ENCODE measurements at places on chromosomes 5 and 9.
A peak's percentile ranks its signal among the peaks of the same experiment; 100 is the strongest.

DNA sequence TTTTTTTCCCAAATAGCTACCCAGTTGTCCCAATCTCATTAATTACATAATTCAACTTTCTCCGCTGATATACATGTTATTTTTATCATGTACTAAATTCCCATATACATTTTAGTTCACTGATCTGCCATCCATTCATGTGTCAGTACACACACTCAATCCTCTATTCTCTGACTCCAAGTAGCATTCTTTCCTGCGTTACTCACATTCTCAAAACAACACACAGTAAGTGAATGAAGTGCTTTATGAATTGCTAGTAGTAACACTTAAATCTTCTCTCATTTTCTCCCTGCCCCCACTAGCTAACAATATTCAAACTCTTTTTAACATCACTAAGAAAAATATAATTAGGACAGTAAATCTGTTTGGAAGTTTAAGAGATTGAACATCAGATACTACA, 8.9 kb downstream of the ZNF366 start:
- DNase-seq, result no peak

DNA sequence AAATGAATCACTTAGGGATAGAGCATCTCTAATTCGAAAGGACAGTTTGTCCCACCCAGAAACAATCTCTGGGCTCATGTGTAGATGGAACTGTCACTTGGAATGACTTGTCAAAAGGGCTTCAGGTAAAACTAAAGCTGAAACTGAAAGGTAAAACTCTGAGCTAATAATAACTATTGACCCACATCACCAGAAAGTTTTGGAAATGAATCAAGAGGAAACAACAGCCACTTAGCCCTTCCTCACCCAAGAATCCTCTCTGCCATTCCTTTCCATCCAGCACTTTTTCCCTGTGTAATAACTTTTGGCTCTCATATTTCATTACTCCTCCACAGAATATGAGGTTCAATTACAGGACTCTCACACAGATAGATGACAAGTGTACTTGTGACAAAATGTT, 14.0 kb upstream of the GLRX start:
- DNase-seq, result no peak

DNA sequence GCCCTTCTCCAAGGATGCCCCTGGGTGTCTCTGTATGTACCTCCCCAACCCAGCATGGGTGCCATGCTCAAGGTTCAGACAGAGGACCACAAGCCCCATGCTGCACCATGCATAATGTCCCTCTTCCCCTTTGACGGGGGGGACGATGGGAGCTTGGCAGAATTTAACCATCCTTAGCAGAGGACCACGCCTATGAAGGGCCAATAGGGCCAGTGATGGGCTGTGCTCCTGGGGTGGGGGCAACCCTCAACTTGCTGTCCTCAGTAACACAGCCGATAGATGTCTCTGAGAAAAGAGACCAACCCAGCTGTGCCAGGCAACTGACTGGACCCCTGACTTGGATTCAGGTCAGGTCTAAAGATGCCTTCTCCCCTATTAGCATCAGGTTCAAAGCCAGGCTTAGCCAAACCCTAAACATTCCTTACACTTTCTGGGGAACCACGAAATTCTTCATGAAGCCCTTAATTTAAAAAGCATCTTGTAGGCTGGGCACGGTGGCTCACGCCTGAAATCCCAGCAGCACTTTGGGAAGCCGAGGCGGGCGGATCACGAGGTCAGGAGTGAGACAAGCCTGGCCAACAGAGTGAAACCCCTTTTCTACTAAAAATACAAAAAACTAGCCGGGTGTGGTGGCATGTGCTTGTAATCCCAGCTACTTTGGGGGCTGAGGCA, 20.7 kb upstream of the JADE2 start:
- no peak for DNase-seq

DNA sequence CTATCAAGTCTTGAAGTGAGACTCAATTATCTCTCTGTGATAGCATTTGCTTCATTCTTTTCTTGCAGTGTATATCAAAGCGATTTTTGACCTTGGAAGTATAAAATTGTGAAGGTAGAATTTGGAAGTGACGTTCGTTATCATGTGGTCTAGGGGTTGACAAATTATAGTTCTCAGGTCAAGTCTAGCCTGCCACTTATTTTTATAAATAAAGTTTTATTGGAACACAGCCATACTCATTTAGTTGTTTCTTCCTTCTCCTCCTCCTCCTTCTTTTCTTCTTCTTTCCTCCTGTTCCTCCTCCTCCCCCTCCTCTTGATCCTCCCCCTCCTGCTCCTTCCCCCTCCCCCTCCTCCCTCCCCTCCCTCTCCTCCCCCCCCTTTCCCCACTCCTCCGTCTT, 38.0 kb downstream of the LRRTM2 start:
- no peak for DNase-seq

- DNase-seq, result no peak
Measured at GRCh38 chr9:70049236-70049635, 5.6 kb downstream of the MAMDC2 start.

GRCh38 chr5:142568283-142568995, 117.5 kb downstream of the FGF1 start:
- no peak for DNase-seq

- DNase-seq, result no peak
Measured at GRCh38 chr5:57447658-57448057, 35.0 kb downstream of the ACTBL2 start.

GRCh38 chr9:122222791-122223190, 6.0 kb downstream of the LHX6 start:
- no peak for DNase-seq

DNA sequence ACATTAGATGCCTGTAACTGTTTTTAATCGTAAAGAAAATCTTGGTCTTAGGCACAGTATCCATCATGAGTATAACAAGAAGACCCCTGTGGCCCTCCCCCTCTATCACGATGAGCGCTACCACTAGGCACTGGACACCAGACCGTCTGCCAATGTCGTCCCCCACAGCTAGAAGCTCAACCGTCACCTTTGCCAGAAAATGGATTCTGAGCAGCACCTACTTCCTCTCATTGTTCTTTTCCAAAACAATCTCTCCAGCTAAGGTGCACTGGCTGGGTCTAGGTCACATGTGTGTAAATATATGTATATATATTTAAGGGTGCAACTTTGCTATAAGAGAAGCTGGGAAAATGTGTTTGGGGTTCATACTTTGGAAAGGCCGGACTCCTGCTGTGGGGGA, 15.7 kb upstream of the SSBP2 start:
- no peak for DNase-seq

- no peak for DNase-seq
Measured at GRCh38 chr9:26357803-26358344, 534.7 kb downstream of the CAAP1 start.

GRCh38 chr9:134693011-134693410, 51.4 kb downstream of the COL5A1 start:
- no peak for DNase-seq

- DNase-seq, result no peak
Measured at GRCh38 chr9:82404196-82404870, 415.8 kb downstream of the SPATA31D1 start.

- no peak for DNase-seq
Measured at GRCh38 chr5:147208134-147208533, 26.7 kb upstream of the STK32A start.

DNA sequence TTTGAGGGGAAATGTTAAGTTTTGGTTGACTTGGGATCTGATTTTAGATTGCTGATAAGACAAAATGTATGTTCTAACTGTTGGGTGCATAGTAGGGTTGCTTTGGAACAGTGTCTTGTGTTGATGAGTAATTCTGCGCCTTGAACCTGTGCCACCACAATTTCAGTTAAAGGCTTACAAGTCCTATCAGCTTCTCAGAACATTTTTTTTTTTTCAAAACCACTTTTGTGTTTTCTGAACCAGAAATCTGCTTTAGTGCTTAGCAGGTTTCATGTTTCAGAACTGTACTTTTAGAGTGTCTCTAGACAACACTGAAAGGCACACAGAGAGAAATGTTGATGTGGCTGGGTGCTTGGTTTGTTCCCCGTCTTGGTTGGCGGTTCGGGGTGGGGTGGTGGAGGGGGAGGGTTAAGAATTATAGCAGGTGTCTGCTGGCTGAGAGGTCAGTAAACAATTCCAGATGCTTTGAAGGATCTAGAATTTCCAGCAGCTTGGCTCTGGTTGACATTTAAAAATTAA, 84.6 kb downstream of the ANKRD55 start:
- DNase-seq, result peak; percentile 59

- DNase-seq, result no peak
Measured at GRCh38 chr5:4627929-4628328, 512.2 kb upstream of the ADAMTS16 start.

- DNase-seq, result no peak
Measured at GRCh38 chr9:124792257-124793014, 15.5 kb downstream of the OLFML2A start.

DNA sequence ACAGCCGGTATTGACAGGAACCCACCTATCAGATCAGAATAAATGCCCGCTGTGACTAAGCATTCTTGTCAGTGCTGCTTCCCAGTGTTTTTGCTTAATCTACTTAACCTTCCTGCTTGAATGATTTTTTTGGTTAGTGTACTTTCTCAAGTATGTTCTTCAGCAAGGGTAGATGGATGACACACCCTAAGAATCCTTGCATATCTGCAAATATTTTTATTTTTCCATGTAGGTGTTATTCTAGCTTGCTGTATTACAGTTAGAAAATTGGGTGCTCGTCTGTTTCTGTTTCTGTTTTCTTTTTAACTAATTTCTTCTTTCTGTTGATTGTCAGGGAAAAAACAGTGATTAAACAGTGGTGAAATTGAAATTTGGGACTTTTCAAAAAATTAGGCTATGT, 64.5 kb downstream of the SEC61B start:
- DNase-seq, result no peak

DNA sequence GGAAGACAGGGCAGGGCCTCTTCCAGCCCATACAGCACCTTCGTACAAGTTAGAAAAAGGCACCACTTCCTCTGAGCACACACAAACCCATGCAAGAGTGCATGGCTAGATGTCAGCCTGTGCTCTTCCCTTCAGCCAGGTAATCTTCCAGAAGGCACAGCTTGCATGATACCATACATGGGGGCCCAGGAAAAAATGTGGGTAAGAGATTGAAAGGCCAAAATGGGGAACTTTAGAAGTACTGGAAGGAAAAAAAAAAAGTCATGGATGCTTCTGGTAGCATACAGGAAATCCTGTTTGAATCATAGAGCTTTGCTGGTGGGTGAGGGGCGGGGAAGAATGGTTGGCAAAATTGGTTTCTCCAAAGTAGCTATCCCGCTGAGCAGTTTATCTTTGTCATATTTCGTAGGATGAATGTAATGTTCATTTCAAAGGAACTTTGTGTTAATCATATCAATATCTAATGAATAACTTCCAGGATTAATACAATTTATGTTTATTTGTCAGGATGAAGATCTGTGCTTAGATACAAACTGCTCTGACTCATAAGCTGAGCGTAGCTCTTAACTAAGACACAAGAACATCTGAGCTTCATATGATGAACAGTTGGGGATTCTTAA, 78.2 kb upstream of the MAP3K1 start:
- no peak for DNase-seq

GRCh38 chr5:132064140-132064539, 3.7 kb downstream of the IL3 start:
- no peak for DNase-seq

DNA sequence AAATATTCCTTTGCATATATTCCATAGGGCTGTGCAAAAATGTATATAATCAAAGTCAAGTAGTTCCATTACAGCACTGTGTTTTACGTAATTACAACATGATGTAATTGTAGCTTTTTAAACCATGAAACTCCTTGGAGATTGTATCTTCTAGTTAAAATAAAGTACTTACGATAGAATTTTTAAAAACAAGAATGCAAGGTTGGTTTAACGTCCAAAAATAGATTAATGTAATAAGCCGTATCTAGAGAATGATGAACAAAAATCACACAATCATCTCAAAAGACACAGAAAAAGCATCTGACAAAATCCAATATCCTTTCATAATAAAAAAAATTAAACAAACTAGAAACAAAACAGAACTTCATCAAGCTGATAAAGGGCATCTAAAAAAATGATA, 86.2 kb downstream of the DENND1A start:
- DNase-seq, result no peak

- no peak for DNase-seq
Measured at GRCh38 chr9:132560616-132561202, 21.7 kb upstream of the BARHL1 start.

GRCh38 chr5:171342362-171343111, 33.5 kb downstream of the TLX3 start:
- peak; percentile 34 for DNase-seq

GRCh38 chr5:173839117-173839713, 48.9 kb upstream of the CPEB4 start:
- DNase-seq, result no peak

All from stimulated activated CD4-positive, alpha-beta T cell treated with anti-CD3 and anti-CD28 coated beads, Interleukin-2, amount 100 ng/mL, for 24 hours (primary cell).